ENCODE measurements at places on chromosomes 5 and 9. TPM values are rescaled to one million over a fixed set of nuclear protein-coding genes. Genes with fewer than 3 reads are reported as not detected.

The DROSHA gene
- 42.5 TPM for total RNA-seq

The REEP2 gene
- 2.1 TPM for total RNA-seq

The ENC1 gene
- 46.6 TPM for total RNA-seq

The SHISAL2B gene
- total RNA-seq: not detected

The CCL27 gene
- not detected for total RNA-seq

Measured in H4 (cell line).